ENCODE measurements at places on chromosomes 16 and 17.
A peak's percentile ranks its signal among the peaks of the same experiment; 100 is the strongest.

GRCh38 chr17:28744104-28744971 lies 527 bp downstream of the TRAF4 start:
- DNase-seq, result peak; percentile 42

DNA sequence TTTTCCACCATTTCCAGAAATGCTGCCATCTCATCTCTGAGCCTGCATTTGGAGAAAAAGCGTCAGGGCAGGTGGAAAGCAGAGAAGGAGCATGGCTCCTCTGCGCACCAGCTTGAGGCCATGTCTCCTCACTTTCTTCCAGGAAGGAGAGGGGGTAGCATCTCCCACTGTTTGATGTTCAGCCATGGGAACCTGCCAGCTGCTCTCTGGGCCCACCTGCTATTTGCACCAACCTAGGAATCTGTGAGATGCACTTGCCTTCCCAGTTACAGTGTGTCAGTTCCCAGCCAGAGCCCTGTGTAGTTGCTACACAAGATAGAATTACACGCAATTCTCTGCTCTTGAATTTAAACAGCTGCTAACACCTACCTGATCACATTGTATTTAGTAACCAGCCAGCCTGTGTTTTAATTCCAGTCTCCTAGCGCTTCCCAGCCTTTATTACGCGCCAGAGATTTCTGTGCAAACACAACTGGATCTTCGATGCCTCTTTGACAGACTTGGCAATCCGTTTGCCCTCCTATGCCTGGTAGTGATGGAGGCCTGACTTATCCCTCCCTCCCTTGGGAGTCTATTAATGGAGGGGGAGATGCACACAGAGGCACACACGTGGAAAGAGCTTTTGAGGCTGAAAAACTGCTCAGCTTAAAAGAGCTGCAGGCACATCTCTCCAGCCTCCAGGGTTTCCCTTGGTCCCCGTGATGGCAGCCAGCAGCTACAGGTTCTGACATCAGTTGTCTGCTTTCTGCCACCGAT lies 98.1 kb upstream of the SEC14L1 start:
- DNase-seq, result no peak

DNA sequence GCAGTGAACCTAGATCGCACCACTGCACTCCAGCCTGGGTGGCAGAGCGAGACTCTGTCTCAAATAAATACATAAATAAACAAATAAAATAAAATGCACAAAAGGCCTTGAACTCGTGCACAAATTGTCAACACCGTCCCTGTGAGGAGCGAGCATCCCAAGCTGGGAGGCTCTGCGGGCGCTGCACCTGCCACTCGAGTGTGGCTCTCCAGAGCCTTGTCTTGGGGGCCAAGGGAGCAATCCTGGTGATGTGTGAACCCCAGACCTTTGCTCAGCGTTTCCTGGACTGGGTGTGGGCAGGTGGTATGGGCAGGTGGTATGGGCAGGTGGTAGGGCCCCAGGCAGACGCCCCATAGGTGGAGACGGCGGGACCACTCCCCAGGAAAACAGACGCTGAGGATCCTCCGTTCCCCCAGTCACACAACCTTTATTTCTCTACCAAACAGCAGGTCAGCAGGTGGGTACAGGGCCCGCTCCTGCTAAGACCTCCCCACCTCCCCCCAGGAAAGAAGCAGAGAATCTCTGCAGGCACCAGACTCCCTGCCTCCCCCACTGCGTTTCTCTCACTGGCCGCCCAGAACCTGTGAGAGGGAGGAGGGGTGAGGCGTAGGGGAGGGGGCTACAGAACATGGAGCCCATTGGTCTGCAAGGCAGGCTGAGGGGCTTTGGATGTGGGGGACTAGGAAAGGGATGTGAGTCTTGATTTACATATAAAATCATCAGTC lies 7.4 kb upstream of the P2RX1 start:
- DNase-seq, result no peak

DNA sequence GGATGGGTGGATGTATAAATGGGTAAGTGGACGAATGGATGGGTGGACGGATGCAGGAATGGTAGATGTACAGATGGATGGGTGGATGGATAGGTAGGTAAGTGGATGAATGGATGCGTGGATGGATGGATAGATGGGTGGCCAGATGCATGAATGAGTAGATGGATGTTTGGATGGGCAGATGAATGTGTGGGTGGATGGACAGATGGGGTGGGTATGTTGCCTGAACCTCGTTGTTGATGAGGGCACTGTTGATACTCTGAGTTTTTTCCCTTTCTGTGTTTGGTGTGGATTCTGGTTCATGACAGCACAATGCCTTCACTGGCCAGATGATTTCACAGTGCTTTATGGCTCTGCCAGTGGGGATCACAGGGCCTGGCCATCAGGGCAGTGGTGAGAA lies 208.3 kb downstream of the NPIPB11 start:
- no peak for DNase-seq

DNA sequence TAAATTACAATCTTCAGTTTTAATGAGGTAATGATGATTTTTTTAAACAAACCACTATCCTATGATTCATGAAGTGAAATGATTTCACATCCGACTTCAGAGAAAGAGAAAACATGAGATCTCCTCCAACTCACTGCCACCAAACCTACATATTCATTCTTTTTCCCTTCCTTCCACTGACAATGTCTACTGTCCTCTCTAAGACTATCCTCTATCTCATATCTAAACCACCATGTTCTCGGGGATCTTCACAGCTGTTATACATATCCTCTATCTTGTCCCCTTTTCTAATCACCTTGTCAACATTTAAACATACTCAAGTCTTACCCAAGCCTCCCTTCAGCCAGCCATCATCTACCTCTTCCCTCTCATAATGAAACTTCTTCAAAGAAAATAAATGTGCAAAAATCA lies 53.5 kb downstream of the SMURF2 start:
- no peak for DNase-seq

DNA sequence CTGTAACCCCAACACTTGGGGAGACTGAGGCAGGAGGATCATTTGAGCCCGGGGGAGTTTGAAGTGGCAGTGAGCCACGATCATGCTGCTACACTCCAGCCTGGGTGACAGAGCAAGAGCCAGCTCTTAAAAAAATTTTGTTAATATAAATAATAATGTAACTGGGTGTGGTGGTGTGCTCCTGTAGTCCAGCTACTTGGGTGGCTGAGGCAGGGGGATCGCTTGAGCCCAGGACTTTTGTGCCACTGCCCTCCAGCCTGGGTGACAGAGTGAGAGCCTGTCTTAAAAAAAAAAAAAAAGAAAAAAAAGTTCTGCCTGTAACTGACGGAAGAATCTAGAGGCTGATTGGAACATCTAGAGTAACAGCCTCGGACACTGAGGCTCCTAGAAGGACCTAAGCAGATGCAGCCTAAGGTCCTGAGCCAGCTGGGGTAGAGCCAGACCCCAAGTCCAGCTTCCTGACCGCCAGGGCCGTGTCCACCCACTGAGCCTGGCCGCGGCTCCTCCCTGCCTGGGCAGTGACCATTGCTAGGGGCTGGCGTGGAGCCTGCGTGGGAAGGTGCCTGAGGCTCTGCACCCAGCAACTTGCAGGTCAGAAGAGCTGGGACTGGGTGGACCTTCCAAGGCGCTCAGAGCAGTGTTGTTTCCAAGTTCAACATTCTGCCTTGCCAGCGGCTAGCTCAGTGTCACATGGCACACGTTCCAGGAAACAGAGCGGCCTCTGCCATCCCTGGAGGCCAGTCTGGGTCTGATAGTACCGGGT lies 209.4 kb upstream of the CIBAR2 start:
- peak; percentile 65 for DNase-seq

DNA sequence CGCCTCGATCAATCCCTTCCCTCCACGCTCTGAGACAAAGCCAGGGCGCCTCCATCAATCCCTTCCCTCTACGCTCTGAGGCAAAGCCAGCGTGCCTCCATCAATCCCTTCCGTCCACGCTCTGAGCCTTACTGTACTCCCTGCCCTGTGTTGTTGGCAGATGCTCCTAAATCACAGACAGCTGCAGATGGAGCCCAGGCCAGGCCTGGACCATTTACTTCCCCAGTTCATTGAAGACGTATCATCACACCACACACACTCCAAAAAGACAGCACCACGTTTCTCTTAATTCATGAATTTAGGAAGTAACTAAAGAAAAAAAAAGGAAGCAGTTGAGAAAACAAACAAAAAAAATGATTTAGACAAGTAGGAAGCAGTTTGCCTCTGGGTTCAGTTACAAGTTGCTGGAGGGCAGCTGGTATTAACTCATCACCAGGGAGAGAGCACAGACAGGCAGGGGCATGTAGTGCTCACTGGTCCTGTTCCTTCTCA lies 7.4 kb upstream of the CD300LD start:
- DNase-seq, result no peak

DNA sequence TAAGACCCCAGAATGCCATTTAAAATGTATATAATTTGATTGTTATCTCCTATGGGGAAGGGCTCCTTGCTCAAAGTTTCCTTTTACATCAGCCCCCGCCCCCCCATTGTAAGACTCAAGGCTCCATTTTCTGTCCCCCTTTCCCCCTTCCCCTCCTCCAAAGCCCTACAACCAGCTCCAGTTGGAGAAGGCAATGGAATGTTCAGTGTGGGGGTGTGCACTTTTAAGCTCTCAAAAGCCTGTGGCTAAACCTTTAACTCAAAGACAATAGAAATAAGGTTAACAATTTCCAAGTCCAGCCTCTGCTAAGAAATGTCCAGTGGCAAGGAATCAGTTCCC lies 114.7 kb downstream of the NOG start:
- DNase-seq, result peak; percentile 70
